ENCODE measurements at places on chromosomes 4 and X.

DNA sequence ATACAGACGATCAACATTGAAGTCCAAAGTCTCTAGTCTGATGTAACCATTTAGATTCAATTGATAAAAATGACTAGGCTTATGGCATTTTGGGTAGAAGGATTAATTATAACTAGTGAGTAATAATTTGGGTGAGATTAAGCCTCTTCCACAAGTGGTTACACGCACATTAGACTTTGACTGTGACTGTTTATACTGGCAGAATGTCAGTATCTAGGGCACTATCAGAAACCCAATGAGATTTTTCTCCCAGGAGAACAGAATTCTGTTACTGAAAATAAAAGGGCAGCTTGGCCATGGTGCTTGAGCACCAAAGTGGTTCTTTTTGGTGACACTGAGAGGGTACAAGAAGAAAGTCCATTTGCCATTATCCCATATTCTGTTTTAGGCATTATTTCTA lies 3.3 kb downstream of the PLS3 start:
- DNase-seq, result peak; percentile 25

DNA sequence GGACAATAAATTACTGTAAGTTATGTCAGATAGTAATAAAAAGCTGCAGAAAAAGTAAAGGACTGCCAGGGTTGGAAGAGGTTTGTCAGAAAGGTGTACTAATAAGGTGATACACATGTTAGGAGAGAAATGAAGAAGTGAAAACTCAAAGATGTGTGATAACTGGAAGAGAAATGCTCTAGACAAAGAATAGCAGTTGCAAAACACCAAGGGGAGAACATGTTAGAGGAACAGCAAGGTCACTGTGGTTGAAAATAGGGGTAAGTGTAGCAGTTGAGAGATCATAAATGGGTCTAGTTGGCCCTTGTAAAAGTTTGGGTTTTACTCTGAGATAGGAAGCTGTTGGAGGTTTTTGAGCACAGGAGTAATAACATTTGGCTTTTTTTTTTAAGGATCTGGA lies 46.9 kb downstream of the HSPA4L start:
- no peak for DNase-seq

- no peak for DNase-seq
Observed at GRCh38 chr4:111798840-111799239, 346.4 kb upstream of the FAM241A start.

GRCh38 chrX:107596651-107597050 lies 31.7 kb upstream of the PRPS1 start:
- no peak for DNase-seq

DNA sequence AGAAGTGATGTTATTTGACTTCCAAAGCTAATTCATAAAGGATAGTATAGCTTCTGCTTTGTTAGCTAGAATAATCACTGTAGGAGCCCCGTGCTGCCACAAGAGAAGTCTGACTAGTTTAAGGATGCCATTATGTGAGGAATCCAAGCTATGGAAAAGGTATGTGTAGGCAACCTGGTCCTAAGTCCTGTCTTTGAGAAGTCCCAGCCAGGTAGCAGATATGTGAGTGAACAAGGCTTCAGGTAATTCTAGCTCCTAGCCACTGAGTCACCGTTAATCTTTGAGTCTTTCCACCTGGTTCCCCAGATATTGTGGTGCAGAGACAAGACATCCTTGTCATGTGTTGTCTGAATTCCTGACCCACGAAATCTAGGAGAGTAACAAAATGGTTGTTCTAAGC lies 55.5 kb downstream of the BMP3 start:
- DNase-seq, result no peak
